ENCODE measurements at places on chromosomes 1 and 21.

- no peak for DNase-seq
Observed at GRCh38 chr1:94852788-94853187, 32.6 kb downstream of the SLC44A3 start.

- no peak for DNase-seq
Observed at GRCh38 chr1:237197470-237198425, 155.8 kb downstream of the RYR2 start.

- no peak for DNase-seq
Observed at GRCh38 chr1:186848509-186849130, 19.9 kb downstream of the PLA2G4A start.

DNA sequence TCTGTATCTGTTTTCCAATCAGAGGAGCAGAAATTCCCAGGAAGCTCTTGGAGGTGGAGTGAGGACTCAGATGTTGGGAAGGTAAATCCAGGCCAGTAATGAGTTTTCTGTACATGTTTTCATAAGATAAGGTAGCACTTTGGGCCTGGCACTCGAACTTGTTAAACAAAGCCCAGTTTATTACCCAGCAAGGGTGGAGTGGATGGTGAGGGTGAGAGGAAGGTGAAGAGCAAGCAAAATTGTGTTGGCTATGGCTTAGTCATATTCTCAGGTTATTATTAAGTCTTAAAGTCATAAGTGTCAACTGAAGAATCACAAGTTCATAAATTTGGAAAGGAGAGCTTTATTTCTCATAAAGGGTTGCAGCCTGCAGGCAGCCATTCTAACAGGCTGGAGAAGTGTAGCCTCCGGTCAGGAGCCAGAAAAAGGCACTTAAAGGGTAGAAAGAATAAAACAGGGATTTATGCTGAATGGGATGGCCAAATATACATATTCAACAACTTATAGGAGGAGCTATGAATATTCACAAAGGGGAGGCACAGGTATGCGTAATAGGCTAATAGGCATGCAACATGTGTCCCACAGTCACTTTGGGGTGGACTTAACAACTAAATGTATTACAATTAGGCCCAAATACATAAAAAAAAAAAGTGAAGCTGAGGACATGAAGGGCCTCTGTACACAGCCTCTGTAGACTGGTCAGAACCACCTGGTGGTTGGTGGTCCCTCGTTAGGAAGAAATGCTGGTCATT lies 523.9 kb downstream of the LMO4 start:
- no peak for DNase-seq

DNA sequence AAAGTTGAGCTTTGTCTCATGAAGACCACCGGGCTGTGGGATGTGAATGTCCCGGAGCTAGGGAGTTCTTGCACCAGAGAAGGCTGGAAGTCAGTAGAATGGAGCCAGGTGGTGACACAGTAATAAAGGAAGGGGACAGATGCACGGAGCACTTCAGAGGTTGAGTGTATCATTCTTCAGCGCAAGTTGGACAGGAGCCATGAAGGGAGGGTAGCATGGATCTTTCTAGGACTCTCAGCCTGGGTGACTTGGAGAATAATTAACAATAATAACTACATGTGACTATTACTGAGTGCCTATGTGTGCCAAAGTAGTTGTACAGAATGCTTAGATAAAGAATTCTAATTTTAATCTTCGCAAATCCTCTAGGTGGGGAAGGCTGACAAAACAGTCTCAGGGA lies 258.7 kb upstream of the AJAP1 start:
- no peak for DNase-seq

GRCh38 chr1:22805672-22806038 lies 95.0 kb downstream of the EPHB2 start:
- DNase-seq: no peak

GRCh38 chr1:50783286-50783685 lies 176.8 kb downstream of the FAF1 start:
- no peak for DNase-seq

DNA sequence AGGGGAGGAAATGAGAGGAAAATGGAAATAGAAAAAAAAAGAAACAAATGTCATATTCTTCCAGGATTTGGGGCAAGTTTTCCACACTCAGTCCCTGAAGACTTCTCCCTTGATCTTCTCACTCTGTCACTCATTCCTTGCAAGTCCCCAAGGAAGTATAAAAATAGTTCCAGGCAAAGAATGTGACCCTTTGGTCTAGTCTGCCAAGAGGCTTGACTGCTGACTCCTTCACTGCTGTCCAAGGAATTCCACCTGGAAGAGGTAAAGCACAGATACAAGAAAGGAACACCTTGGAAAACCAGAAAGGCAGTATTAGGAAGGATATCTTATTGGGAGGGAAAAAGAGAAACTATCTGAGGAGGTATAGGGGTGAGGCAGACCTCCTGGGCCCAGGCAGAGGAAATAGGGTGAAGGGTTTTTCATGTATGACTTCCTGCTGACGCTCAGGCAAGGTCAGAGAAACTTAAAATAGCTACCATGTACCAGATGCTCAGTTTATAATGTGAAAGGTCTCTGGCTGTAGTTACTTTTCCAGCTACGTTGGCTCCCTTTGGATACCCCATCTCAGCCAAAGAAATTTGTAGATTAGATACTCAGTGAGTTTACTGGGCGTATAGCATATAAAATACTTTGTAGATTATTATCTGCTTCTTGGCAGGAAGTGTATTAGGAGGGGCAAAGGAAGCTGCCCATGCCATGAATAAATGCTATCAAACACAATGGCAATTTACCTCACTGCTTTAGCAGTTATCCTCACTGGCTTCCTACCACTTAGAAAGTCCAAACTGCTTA lies 2.0 kb upstream of the GJA5 start:
- no peak for DNase-seq

- DNase-seq: no peak
Observed at GRCh38 chr21:37251294-37251634, 15.9 kb downstream of the VPS26C start.

GRCh38 chr1:12142891-12143630 lies 23.7 kb upstream of the TNFRSF1B start:
- no peak for DNase-seq

- DNase-seq: peak; percentile 28
Observed at GRCh38 chr1:228848406-228848805, 113.1 kb downstream of the RHOU start.

DNA sequence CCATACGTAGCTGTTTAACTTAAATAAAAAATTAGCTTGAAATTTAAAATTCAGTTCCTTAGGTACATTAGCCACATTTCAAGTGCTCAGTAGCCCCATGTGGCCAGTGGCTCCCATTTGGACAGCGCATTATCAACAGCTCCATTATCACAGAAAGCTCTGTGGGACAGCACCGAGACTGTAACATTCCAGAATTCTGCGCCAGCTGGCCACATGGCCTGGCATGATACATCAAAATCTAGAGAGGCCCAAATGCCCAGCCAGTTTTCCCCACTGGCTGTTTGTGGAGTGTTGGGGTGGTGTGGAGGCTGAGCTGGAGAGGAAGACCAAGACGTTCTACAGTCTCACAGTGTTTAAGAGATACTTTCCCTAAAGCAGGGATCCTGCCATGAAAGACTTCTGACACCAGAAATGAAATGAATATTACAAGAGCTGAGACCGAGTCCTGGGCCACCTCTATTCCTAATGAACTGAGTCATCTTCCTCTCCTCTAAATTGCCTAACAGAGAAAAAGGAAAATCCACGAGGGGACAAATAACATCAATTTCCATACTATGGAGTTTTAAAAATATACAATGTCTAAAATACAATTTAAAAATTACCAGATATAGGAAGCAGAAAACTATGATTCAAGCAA lies 27.3 kb upstream of the ACTA1 start:
- no peak for DNase-seq

DNA sequence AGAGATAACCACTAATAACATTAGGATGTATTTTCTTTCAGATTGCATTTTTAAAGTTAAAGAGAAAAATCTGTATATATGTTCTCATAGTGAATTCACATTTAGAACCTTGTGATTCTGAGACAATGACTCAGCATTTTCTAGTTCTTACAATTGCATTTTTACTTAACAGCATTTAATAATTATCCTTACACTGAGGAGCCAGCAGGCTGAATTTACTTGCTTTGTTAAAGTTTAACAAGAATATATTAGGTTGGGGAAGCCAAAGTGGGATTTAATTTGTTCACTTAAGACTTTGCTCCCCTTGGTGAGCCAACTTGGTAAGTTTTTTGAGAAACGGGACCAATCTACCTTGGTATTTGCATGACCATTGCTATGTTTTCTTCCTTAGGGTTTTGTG lies 4.5 kb downstream of the PATJ start:
- no peak for DNase-seq

DNA sequence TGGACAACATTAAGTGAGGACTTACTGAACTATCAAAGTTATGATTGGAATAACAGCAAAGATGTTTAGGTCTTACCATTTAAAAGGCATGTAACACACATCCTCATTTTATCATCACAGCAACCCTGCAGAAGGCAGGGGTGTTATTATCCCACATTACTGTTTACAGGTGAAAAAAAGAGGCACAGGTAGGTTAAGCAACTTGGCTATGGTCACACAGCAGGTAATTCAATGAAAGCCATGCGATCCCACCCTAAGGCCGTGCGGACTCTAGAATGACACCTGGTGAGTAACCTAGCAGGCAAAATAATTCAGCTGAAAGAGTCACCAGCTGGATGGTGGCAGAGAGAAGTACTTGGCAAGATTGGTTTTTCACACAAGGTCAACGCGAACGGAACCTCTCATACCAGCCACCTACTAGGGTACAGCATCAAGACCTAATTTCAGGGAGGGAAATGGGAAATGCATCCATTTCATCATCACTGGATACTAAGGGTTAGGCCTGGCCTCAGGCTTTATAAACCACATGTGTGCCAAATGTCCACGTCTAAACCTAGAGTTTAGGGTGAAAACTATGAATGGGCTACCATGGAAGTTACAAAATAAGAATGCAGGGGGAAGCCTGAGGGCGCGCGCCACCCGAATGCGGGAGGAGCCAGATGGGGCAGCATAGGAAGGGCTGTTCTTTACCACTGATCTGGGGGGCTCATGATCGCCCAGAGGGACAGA lies 85.3 kb downstream of the SLC66A1 start:
- DNase-seq: no peak

GRCh38 chr1:3590139-3590763 lies 21.1 kb downstream of the MEGF6 start:
- no peak for DNase-seq

GRCh38 chr1:60461925-60462595 lies 388.5 kb upstream of the C1orf87 start:
- no peak for DNase-seq

GRCh38 chr1:211327346-211327921 lies 801 bp downstream of the TRAF5 start:
- peak; percentile 73 for DNase-seq

DNA sequence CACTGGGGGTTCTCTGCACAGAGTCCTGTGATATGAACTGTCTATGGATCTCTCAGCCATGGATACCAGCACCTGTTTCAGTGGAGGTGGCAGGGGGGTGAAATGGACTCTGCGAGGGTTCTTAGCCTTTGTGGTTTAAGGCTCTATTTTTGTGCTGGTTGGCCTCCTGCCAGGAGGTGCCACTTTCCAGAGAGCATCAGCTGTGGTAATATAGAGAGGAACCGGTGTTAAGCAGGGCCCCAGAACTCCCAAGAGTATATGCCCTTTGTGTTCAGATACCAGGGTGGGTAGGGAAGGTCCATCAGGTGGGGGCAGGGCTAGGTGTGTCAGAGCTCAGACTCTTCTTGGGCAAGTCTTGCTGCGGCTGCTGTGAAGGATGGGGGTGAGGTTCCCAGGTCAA lies 330.0 kb upstream of the PLD5 start:
- DNase-seq: no peak

GRCh38 chr1:14777516-14778506 lies 179.3 kb downstream of the KAZN start:
- no peak for DNase-seq

GRCh38 chr1:37851782-37852210 lies 7.6 kb downstream of the MTF1 start:
- DNase-seq: no peak

DNA sequence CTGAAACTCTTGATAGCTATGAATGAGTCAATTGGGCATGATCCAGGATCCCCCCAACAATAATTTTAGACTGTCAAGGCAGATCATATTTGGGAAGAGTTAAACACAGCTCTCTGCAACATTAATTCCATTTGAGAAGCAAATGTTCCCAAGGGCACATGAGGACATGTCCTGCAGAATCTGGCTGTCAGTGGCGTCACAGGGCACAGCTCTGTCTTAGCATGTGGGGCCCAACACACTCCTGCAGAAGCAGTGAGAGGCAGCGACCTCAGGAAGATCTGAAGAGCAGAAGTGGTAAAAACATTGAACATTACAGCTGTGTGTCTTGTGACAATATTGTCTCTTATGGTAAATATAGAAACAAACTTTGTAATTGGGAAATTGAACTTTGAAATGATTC lies 197.1 kb upstream of the PBX1 start:
- no peak for DNase-seq

- DNase-seq: no peak
Observed at GRCh38 chr1:26597629-26598039, 68.1 kb downstream of the RPS6KA1 start.

DNA sequence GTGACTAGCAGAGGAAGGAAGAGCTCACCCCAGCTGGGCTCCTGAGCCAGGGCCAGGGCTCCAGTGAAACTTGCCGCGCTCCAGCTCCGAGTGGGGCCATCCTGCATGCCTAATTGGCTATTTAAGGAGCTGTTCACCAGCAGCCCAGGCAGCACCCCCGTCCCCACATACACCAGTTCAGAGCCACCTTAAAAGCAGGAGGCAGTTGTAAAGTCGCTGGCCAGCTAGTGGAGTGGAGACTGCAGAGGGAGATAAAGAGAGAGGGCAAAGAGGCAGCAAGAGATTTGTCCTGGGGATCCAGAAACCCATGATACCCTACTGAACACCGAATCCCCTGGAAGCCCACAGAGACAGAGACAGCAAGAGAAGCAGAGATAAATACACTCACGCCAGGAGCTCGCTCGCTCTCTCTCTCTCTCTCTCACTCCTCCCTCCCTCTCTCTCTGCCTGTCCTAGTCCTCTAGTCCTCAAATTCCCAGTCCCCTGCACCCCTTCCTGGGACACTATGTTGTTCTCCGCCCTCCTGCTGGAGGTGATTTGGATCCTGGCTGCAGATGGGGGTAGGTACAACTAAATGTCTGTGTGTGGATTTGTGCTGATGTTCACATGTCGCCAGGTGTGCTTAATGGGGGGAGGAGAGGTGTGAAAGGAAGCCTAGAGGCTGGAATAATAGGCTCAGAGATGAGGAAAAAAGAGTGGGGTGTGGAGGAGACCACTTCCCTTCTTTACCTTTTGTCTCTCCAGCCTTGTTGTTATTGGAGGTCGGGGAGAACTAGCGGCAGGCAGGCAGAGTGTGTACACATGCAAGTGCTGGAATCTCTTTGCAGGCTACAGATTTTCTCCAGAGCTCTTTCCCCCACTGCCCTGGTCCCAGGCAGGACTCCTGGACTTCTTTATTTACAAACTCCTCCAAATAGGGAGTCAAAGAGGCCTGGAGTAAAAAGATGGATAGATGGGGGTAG lies at the start of gene CA14:
CA14 (plus strand) TSS at position 151 of the 962 bp plus-strand sequence; CDS start at position 506, 355 bp downstream.
- DNase-seq: no peak

GRCh38 chr1:223179280-223179679 lies 36.2 kb upstream of the TLR5 start:
- DNase-seq: no peak

DNA sequence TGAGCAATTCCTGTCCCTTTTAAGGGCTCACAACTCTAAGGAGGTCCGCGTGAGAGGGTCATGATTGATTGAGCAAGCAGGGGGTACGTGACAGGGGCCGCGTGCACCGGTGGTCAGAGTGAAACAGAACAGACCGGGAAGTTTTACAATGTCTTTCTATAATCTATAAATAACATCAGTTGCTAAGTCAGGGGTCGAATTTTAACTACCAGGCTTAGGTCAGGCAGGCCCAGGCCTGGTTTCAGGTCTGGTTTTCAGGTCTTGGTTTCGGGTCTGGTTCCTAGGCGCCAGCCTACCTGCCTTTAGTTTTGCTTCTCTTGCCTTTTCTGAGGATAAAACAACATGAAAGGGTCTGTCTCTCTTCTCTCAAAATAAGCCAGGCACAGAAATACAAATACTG lies 476.0 kb upstream of the CAMK1G start:
- DNase-seq: no peak
